Stimulated activated CD8-positive, alpha-beta memory T cell treated with anti-CD3 and anti-CD28 coated beads, Interleukin-15, amount 100 ng/mL, for 1 hour (primary cell): ENCODE measurements at places on chromosomes 16 and 17.

DNA sequence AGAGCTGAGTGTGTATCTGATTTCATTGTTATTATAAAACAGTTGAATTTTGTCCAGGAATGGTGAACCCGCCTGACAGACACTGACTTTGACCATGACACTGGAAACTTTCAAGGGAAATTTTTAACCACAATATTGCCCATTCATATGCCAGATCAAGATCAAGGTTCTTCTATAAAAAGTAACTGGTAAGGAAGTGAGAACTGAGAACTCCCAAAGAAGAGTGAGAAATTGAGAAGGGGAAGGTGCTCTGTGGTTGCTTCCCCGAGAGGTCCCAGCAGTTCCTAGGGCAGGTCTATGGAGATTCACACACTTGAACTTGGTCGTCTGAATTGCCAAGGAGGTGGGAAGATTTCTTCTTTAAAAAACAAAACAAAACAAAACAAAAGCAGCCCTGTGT lies 27.3 kb downstream of the SLC6A4 start:
- no peak for DNase-seq

DNA sequence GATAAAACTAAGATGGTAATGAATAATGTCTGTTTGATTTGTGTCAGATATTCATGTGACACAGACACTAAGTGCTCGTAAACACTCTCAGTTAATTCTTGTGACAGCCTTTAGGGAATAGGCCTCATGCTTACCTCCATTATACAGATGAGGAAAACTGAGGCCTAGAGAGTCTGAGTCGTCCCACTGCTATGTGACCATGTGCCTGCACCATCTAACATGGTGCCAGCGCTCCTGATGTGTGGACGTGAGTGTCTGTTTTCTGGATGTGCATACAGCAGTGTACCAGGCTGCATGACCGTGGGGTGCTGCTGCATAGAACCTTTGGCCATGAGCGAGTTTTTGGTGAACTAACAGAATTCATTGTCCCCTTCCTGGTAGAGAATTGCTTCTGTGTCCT lies 61.8 kb downstream of the MPRIP start:
- no peak for DNase-seq

GRCh38 chr17:34542700-34543336 lies 36.6 kb upstream of the TMEM132E start:
- peak; percentile 38 for DNase-seq

DNA sequence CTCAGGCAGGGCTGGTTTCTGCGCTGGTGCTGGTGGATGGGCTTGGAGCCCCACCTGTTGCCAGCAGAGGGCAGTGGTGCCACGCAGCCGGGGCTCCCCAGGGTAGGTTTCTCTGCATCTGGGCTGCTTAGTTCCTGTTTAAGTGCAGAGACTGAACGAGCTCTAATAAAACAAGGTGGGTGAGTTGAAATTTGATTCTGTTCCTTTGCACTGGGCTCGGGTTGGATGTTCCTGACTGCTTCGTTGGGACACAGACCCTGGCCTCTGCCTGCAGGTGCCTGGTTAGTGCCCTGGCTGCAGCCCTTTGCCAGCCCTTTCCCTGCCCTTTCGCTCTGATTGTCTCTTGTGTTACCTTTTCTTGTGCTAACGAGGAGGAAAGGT lies 30.0 kb downstream of the TBCD start:
- peak; percentile 74 for DNase-seq
